Diencephalon (tissue), 1 donor: ENCODE measurements at places on chromosomes 12 and 14. TPM values are rescaled to one million over a fixed set of nuclear protein-coding genes. Genes with fewer than 3 reads are reported as not detected.

Gene SELPLG
- total RNA-seq, result 2.8 TPM

Gene ENDOU
- total RNA-seq, result not detected

Gene NKX2-1
- 21.5 TPM for total RNA-seq

Gene VPS29
- 105 TPM for total RNA-seq

Gene SLC2A3
- total RNA-seq, result 74.5 TPM

Gene AKT1
- total RNA-seq, result 99.0 TPM

Gene PLXNC1
- 111 TPM for total RNA-seq

Gene ACOT6
- not detected for total RNA-seq

Gene OR6C68
- not detected for total RNA-seq

Gene PIGH
- 36.4 TPM for total RNA-seq

Gene NRXN3
- total RNA-seq, result 107 TPM

Gene TCL1A
- not detected for total RNA-seq

Gene SYT10
- total RNA-seq, result 15.2 TPM

Gene PZP
- 0.23 TPM for total RNA-seq

Gene PRR4
- 6.0 TPM for total RNA-seq

Gene ESRRB
- 0.92 TPM for total RNA-seq
